ENCODE measurements at places on chromosomes 1 and 21. TPM values are rescaled to one million over a fixed set of nuclear protein-coding genes. Genes with fewer than 3 reads are reported as not detected.

Gene AMY1B
- not detected for total RNA-seq

Gene PTGS2
- 17.9 TPM for total RNA-seq

Gene SH3BGR
- total RNA-seq = 26.4 TPM

Gene AIM2
- total RNA-seq = 1.5 TPM

Gene EPHB2
- 17.4 TPM for total RNA-seq

Gene RGS16
- total RNA-seq = 3.1 TPM

Gene CFHR1
- total RNA-seq = 4.0 TPM

Gene CRNN
- total RNA-seq = not detected

Gene PEAR1
- 14.5 TPM for total RNA-seq

Gene SYTL1
- total RNA-seq = 1.6 TPM

DNA sequence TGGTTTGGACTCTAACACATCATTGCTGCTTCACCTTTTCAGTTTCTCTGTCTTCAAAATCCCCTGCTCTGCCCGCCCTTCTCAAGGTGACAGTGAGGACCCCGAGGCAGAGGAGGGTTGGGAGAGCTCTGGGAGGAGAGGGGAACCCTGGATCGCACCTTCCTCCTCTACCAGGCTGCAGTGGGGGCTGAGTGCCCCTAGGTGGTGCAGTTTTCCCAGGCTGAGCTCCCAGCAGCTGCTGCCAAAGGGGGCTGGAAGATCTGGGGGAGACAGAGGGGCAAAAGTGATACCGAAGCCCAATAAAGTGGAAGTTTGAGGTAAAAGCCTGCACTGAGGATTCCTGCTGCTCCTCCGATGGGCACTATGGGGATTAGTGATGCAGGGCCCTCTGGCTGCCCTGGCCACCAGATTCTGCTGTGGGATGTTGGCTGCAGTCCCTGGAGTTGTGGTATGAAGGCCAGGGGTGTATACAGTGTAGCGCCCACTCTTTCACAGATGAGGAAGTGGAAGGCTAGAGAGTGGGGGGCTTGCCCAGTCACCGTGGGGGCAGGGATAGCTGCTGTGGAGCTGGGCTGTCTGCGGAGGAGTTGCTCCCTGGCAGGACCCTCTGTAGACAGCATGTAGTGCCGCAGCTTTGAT lies 40.7 kb upstream of the SCMH1 start:
- no peak for DNase-seq

GRCh38 chr1:228320394-228320793 lies 86.2 kb downstream of the TRIM11 start:
- DNase-seq = no peak

DNA sequence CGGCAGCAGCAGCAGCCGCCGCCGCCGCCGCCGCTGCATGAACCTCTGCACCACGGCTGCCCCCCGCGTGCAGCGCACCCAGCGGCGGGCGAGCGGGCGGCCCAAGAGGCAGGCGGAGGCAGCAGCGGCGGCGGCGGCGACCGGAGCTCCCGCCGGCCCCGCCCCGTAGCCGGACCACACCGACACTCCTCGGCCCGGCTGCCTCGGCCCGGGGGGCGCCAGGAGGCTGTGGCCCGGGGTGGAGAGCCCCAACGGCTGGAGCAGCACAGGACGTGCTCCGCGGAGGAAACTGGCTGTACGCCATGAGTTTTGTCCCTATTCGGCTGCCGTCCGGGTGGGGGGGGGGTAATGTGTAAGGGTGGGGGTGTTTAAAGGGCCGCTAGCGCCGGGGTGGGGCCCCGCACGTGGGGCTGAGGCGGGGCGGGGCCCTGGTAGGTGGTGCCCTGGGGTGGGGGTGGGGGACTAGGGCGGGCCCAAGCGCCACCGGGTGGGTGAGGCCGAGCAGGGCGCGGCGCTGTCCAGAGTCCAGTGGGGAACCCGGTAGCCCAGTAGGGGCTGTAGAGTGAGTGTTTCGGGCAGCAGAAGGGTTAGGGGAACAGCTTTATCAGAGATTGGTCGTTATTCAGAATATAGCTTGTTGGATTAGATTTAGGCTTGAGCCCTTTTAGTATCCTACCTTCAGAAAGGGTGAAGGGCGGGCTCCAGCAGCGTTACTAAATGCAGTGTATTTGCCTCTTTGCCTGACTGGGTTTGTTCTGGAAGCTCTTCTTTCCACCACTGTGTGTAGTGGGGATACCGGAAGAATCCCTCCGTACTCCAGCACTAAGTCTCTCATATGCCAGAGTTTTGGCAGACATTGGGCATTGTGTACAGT lies at the start of gene FAM78B:
FAM78B (minus strand) TSS at position 304 of the 874 bp plus-strand sequence. CDS start 753 bp downstream, outside the sequence.
- DNase-seq = peak; percentile 89

GRCh38 chr21:42112238-42112637 lies 41.1 kb downstream of the UMODL1 start:
- DNase-seq = no peak

DNA sequence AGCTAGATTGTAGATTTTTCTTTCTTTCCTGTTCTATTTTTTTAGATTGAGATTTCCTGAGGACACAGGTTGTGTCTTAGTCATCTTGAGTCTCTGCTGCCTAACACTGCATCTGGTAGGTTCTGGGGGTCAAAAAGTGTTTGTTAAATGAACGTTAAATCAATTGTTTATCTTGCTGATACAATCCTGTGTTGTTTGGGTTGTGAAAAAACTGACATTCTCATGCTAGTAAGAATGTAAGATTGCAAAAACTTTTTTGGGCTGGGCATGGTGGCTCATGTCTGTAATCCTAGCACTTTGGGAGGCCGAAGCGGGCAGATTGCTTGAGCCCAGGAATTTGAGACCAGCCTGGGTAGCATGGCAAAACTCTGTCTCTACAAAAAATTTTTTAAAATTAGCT lies 3.4 kb downstream of the CTSK start:
- DNase-seq = no peak

GRCh38 chr1:209723756-209724693 lies 19.4 kb downstream of the HSD11B1 start:
- DNase-seq = no peak

DNA sequence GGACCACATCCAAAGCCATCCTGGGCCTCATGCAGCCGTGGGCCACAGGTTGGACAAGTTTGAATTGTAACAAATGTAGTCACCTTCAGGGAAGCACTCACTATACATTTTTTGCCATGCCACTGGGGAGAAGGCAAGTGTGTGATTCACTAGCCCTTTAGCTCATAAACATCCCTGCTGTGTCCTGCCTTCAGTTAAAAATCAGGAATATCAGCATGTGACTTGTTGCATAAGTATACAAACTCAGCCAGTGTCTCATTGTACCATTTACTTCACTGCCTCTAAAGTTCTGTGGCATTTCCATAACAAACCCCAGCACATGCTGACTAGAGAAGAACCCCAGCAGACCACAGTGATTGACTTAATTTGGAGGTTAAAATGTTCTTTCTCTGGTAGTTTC lies 142.0 kb upstream of the C1orf105 start:
- DNase-seq = no peak

GRCh38 chr1:226675715-226676357 lies 63.2 kb downstream of the ITPKB start:
- DNase-seq = no peak

DNA sequence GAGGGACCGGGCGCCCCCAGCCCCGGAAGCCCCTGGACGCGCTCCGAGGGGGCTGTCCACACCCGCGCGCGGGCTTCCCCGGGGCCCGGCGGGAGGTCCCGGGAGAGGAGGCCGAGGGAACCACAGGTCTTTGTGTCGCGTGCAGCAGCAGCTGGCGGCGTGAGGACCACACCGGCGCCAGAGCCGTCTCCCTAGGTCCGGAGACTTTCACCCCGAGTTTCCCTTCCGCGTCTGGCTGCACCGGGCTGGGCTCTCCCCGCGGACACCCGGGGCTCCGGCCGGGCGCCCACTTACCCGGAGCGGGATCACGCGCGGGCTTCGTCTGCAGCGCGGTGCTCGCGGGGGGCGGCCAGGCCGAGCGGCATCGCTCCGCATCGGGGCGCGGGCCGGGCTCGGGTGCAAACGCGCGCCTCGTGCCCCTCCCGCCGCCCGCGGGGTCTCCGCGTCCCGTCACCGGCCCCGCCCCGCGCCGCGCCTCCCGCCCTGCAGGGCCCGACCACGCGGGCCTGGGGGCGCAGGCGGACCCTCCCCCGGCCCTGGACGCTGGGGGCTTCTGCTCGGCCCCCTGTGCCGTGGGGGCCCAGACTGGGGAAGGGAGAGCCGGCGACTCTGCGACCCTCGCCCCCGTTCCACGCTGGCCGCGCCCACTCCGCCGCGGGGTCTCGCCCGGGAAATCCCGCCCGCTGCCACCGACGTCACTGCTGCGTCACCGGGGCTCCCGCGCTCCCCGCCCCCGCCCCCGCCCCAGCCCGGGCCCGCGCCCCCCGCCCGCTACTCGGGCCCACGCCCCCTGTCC lies at the start of gene GNG4:
GNG4 (minus strand) TSS at position 417 of the 796 bp plus-strand sequence. CDS start 65,946 bp downstream, outside the sequence.
- no peak for DNase-seq

- no peak for DNase-seq
These were observed 25.0 kb downstream of the LRRC8C start for GRCh38 chr1:89657886-89658285.

GRCh38 chr1:61158591-61158990 lies 76.2 kb downstream of the NFIA start:
- no peak for DNase-seq

DNA sequence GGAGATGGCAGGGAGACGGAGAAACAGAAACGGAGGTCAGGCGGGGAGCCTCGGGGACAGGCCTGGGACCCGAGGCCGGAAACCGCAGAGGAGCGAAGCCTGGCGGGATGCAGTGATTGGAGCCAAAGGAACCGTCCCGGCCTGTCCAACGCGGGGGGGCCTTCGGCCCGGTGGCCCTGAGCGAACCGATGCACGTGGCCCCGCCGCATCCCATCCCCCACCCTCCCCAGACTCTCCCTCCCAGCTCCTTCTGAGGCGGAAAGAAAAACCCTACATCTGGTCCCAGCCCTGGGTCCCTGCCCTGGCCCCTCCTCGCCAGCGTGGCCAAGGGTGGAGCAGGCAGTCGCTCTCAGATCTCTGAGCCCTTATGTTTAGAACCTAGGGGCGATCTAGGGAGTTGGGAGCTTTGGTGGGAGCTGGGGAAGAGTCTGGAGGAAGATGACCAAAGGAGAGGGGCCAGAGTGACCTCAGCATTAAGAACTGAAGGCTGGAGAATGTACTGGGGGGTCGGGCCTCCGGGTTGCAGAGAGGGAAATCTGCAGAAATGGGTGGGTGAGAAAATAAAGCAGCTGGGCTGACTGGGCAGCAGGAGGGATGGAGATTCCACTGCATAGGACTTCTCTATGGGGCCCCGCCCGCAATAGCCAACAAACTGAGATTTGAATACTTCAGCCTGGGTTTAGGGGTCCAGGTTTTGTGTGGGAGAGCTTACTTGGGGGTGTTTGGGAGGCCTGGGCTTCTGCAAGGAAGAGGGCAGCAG lies 1.5 kb upstream of the CRABP2 start:
- DNase-seq = peak; percentile 91

- DNase-seq = no peak
These were observed 126.9 kb downstream of the RNF220 start for GRCh38 chr1:44531785-44532566.

DNA sequence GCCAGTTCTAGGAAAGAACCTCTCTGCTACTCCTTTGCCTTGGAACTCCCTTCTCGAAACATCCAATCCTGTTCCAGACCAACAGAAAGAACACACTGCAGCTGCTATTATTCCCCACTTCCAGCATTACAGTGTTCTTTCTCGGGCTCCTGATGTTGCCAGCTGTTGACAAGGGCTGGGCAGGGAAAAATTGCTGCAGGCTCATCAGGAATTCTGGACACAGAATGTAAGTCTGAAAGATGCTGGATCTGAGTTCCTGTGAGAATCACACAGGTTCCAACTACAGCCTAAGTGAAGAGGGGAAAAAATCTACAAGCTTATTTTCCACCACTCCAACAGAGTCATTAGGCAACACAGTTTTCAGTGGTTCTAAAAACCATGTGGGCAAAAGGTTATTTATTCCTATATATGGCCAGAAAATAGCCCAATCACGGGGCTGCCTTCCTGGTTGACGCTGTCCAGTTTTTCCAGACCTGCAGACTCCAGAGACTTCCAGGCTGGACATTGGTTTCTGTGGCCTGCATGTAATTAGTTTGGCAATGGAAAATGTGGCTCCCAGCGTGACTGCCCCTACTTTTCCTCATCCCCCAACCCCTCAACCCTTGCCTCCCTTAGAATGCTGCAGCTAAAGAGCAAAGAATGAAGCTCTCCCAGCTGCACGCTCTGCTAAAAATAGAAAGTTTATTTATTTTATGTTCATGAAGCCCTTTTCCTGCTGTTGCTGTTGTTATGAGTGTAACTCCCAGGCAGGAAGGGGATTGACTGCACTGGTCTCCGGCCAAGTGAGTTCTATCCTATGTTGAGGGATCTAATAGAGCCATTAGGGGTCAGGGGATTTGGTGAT lies 8.3 kb upstream of the KIAA0040 start:
- no peak for DNase-seq

DNA sequence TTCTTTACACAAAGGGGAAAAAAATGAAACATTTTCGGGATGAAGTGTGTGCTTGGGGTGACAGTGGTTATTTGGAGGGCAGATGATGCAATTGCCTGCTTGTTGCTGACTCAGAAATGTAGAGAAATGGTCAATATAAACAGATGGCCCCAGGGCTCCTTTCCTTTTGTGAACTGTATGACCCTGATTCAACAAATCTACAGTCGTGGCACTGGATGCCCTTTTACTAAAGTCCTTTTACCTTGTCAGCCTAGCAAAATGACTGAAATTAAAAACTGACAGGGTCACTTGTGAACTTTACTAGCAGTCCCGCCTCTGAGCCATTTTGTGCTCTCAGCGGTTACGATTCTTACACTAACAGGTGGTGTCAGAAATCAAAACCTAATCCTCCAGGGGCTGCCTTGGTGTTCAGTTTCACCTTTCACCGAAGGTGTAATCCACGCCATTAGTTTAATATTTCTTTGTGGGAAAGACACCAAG lies 49.8 kb downstream of the GREM2 start:
- no peak for DNase-seq

GRCh38 chr1:34078383-34078782 lies 86.6 kb downstream of the CSMD2 start:
- DNase-seq = no peak

- peak; percentile 97 for DNase-seq
These were observed 510 bp downstream of the DENND4B start for GRCh38 chr1:153945795-153946621.

- no peak for DNase-seq
These were observed 70.4 kb upstream of the TTLL7 start for GRCh38 chr1:84069236-84069845.

Measured in posterior vena cava (tissue), 2 donors.